ENCODE measurements at places on chromosomes 7 and 10.

DNA sequence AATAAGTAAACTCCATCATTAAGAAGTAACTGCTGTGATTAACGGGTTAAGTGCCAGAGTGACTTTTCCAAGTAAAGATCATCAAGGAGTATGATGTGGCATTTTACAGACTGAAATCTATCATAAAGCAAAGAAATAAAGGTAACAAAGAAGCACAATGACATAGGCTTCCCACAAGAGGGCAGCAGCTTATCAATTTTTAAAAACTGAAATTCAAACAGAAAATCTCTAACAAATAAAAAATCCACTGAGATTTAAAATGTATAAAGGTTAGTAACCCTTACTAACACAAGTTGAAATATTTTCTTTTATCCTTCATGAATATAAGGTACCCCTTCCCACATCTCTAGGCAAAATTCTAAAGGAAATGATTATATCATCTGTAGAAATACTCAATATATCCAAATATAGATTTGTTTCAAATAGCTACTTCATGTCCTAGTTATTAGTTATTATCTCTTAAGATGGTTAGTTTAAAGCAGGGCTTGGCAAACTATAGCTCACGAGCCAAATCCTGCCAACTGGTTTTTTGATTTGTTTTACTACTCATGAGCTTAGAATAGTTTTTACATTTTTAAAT, 29.2 kb downstream of the FAM3C start:
- peak; percentile 49 for DNase-seq

DNA sequence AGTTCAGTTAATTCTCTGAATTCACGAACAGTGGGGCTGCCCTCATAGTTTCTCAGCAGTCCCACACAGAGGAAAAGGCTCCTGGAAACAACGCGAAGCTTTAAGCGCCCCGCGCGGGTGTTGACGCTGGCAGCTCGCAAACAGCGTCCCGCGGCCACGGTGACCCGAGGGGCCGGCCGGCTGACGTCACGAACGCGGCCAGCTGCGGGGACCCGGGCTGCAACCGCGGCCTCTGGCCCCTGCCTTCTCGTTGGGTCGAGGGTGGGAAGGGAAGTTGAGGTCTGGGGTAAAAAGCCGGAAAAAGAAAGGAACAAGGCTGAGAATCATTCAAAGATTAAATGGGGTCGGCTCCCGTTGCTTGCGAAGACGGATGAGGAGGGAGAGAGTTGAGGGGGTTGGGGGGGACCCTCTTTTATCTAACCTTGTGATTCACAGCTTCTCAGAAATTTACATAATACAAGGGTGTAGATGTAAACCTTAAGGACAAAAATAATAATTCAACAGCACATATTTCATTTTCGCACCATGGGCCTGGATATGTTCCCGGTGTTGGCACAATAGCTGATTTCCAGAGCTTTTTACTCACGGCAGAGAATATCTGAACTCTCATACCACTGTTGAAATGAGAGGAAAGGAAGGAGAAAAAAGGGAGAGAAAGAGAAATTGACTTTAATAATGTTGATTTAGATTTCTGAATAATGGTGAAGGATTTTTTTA, 7.3 kb upstream of the FEZF1 start:
- DNase-seq: no peak

DNA sequence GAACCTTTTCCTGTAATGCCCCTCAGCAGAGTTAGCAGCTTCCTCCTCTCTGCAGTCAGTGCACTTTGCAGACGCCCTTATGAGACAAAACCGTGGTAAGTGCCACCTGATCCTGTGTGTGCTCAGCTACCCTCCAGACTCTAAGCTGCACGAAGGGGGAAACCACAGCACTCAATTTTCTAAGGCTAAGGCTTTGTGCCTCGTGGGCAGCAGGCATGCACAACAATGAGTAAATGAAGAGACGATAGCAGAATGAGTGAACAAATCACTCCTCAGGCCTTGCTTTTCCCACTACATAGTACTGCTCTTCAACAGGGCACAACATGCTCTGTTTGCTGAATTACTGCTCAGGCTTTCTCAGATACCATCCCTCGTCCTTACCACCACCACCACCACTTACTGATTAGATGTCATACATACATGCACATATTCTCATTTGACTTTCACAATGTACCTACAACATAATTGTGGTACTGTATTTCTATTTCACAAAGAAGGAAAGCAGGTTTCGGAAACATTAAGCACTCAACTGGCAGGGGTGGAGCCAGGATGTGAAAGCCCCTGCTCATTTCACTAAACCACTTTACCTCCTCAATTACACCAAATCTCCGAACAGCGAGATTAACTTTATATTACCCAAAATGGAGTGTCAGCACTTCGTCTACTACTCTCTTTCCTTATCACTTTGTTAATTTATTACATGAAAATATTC, 85.4 kb downstream of the ICA1 start:
- DNase-seq: no peak

DNA sequence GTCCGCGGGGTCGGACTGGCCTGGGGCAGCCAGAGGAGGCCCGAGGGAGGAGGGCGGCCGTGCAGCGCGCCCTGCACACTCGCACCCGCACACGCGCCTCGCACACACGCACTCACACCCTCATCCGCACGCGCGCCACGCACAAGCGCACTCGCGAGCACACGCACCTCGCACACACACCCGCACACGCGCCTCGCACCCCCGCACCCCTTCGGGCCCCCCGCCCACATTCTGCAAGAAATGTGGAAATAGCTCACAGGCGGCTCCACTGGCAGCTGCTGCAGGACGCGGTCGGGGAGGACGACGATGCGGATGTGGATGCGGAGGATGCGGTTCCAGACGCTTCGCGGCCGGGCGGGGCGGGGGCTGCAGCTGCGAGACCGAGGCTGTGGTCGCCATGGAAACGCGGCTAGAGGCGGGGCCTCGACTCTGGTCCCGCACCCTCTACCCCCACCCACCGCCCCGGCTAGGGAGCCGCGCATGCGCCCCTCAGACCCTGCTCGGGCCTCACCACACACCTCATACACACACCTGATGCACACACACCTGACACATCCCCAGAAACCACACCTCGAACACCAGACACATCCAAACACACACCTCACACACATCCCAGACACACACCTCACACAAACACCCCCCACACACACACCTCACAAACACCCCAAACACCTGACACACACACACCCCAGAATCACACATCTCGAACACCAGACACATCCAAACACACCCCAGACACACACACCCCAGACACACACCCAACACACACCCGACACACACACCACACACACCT, at the start of gene CALY:
Gene CALY, minus strand, starts transcription at position 320 of the 793 bp plus-strand sequence. CDS start 7,907 bp downstream, outside the sequence.
- no peak for DNase-seq

DNA sequence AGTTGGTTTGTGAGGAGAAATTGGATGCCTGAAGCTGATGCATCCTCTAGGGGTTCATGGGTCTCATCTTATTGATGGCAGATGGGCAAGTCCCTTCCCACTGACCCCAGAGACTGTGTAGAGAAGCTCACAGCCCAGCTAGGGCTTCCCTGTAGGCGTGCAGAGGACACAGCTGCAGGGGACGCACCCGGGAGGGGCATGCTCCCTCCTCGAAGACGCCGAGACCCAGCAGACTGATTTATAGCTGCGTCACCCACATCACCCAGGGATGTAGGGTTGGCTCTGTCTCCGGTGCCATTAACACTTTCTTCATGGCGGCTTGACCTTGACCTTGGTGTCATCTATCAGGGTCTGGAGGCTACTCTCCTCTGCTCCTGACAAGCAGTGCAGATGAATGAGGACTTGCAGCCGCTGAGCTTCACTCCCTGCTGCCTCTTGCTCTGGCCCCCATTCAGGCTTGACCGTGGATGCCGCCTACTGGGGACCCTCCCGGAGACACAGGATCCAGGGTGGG, 549.7 kb downstream of the TCERG1L start:
- no peak for DNase-seq

GRCh38 chr10:3502673-3503072, 282.3 kb downstream of the KLF6 start:
- DNase-seq: no peak

DNA sequence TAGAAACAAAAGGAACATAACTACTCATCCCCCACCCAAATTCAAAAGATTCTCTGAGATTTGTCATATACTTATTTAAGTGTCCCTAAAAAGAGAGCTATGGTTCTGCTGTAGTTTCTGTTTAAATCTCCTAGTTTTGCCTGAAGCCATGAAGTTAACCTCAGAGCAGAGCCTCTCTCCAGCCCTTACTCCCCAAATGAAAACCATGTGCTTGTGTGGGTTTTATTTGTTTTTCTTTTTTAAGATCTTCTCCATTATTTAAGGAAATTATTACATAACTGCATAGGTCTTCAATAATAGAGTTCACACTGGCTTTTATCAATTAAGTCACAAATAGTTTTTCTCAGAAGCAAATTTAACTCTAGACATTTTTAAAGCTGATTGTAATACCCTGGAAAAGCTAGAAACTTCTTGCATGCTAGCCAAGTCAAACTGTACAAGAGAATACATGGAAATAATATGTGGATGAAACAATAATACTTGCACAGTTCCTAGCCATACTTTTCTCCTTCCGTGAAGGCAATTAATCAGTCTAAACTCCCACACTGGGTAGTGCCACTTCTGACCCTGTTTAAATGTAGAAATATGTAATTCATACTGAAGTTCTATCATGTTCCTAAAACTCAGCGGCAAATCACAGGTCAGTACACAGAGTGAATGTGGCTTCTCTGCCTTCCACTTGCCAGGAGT, 579.7 kb downstream of the SUGCT start:
- DNase-seq: no peak

GRCh38 chr7:122846591-122846990, 39.7 kb downstream of the CADPS2 start:
- no peak for DNase-seq

DNA sequence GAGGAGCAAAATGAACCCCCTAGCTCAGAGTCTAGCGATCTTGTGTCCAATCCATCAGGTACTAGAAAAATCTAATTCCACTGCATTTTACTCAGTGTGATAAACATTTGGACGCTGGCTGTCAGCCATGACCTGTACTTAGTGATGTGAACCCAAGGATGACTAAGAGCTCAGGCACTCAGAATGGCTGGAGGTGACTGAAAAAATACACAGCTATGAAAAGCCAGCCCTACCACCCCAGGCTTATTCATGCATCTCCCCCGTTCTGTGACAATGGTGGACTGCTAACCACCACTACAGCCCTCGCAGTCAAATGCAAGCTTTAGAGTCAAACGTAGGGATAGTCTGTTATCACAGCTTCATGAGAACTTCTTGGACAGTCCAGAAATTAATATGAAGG, 14.9 kb downstream of the AFAP1L2 start:
- DNase-seq: peak; percentile 29

DNA sequence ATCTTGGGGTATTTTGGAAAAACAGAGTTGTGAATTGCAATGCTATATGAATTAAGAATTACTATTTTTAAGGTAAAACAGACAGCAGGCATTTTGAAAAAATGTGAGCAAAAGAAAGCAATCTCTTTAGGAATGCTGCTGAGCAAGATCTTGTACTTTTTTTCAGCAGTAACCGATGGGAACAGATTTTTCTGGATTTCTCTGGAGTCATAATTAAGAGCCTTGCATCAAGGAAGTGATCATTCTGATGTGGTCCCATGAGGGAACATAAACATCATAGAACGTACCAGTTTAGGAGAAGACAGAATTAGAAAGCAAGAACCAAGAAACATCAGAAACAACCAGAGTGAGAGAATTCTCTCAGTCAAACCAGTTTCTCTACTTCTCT, 157.0 kb upstream of the AGR3 start:
- DNase-seq: no peak

DNA sequence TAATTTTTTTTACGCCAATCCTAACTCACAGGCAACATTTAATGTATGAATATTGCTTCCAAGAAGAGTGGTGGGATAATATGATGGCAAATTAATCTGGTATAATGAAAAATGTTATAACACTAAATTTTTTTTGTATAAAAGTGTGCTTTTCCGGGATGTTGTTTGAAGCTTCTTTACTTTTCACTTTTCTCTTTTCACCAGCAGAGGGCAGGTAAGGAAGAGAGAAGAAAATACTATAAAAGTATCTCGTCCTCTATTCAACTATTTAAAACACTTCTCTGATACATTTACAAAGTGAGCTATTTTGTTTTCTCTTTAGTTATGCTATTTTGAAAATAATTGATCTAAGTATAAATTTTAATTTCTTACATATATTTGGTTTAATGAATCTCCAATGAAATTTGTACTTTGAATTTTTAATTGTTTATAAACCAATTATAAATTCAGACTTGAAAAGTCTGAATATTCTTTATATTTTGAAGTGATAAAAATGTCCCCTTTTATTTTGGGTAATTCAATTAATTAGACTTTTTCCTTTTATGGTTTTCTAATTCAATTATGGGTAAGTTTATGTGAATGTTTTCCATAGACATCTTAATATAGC, 20.7 kb upstream of the CFTR start:
- DNase-seq: peak; percentile 18

DNA sequence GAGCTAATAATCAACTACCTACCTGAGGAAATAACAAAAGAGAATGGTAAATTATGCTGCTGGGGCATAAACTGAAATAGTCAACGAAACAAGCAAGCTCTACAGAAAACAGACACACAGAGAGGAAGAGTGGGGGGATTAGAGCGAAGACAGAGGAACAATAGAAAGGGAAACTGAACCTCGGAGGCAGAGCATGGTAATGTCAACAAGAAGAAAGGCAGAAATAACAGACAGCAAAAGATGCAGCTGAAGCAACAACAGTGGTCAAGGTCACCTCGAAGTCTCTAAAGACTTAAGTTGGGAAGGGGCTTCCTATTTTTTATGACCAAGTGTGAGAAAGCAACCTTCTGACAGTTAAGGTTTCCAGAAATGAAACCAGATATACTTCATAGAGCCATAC, 177.0 kb downstream of the ZNF438 start:
- no peak for DNase-seq

DNA sequence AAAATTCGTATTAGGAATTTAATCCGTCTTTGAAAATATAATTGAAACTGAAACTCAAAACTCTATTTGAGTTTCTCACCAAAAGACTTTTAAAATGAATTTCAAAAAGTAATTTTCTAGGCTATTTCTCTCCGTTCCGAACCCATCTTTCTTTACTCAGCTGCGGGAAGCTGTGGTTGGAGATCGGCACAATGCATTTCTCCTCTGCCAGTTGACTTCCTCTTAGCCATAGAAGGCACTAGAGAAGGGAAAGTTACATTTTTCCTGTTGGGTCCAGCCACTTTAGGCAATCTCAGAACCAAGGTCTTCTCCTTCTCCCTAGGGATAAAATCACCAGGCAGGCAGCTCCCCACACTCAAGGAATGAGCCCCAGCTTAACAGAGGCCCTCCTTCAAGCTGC, 133.6 kb upstream of the COL1A2 start:
- DNase-seq: no peak

DNA sequence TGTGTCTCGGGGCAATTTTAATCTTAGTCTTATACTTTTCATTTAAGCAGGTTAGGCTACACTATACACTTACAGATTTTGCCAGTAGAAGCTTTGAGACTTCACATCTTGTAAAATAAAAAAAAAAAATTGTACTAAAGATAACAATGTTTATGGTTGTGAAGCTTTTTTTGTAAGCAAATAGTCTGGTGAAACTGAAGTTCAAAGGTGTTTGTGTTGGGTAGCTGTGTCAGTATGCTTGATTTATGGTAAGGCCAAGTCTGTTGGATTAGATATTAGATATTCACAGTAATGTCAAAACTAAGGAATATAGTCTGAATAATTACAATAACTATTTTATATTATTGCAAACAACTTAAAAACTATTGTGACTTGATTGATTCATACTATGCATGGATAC, 31.0 kb upstream of the PRSS1 start:
- DNase-seq: no peak
